ENCODE measurements at places on chromosomes 12 and 14. TPM values are rescaled to one million over a fixed set of nuclear protein-coding genes. Genes with fewer than 3 reads are reported as not detected.

GRCh38 chr12:3055704-3056467 is 21.3 kb upstream of the TSPAN9 start:
- peaks cover 15% of the 10 kb centered on the region for H3K27me3 ChIP-seq
- no peak overlapping the region for H3K27ac ChIP-seq
- H3K4me1 ChIP-seq = peaks cover 14% of the 10 kb centered on the region
- DNase-seq = no peak
- no peak overlapping the region for H3K4me3 ChIP-seq

Gene GLS2
- total RNA-seq = not detected

DNA sequence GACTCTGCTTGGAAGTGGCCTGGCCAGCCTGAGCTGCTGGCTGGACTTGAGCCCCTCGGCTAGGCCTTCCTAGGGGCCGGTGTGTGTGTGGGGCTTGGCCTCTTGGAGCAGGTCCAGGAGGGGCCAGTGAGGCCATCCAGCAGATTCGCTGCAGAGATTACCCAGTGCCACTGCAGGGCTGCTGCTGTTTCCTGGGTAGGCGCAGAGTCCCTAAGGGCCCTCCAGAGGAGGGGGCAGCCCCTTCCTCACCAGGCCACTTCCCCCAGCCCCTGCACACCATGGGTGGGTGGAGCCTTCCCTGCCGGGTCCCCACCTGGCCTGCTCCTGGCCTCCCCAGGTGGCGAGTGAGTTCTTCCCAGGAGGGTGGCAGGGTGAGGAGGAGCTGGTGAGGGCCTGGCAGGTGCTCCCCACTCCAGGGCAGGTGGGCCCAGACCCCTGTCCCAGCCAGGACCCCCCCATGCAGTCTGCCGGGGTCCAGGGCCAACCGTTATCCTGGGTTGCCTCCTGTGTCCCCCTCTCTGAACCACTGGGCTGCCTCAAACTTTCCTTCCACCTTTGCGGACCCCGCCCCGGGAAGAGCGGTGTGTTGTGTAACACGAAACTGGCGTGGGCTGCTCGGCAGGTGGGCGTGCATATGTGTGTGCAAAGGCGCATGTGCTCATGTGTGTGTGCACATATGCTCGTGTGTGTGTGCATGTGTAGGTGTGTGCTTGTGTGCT is 25.1 kb downstream of the ASPG start:
- peaks cover 4% of the 10 kb centered on the region for H3K27me3 ChIP-seq
- H3K36me3 ChIP-seq = no peaks in the 10 kb centered on the region
- no peak for DNase-seq
- no peaks in the 10 kb centered on the region for H3K4me1 ChIP-seq

- no peaks in the 10 kb centered on the region for H3K36me3 ChIP-seq
- H3K4me1 ChIP-seq = no peaks in the 10 kb centered on the region
- no peak for DNase-seq
- H3K4me3 ChIP-seq = no peak overlapping the region
- no peak overlapping the region for H3K27ac ChIP-seq
- no peaks in the 10 kb centered on the region for H3K27me3 ChIP-seq
Observed at GRCh38 chr12:39395866-39396265, 47.1 kb downstream of the KIF21A start.

GRCh38 chr12:27002141-27002540 is 12.0 kb downstream of the TM7SF3 start:
- H3K4me1 ChIP-seq = peaks cover 19% of the 10 kb centered on the region
- H3K27ac ChIP-seq = no peak overlapping the region
- H3K4me3 ChIP-seq = no peak overlapping the region
- peaks cover 14% of the 10 kb centered on the region for H3K36me3 ChIP-seq
- DNase-seq = no peak

DNA sequence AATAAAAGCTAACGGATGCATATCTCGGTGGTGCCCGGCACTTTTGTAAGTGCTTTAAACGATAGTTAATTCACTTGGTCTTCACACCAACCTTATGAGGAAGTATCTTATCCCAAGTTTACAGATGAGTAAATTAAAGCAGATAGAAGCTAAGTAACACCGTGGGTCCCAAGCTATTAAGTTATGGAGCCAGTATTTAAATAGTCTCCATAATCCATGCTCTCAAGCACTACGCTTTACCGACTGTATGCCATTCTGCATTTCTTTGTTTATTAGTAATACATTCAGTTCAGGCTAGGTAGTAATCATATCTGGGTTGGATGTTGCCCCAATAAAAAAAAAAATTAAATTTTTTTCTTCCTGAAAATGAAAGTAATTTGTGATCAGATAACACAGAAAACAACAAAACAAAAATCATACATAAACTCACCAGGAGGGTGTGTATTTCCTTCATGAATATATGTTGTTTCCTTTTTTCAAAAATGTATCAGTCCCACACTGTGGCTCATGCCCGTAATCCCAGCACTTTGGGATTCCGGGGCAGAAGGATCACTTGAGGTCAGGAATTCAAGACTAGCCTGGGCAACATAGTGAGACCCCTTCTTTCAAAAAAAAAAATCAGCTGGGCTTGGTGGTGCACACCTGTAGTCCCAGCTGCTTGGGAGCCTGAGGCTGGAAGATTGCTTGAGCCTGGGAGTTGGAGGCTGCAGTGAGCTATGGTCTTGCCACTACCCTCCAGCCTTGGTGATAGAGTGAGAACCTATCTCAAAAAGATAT is 1.4 kb upstream of the M6PR start:
- H3K27ac ChIP-seq = peak overlapping the region; percentile 93
- peaks cover 2% of the 10 kb centered on the region for H3K27me3 ChIP-seq
- peaks cover 15% of the 10 kb centered on the region for H3K36me3 ChIP-seq
- no peak for DNase-seq

Gene PDE3A
- total RNA-seq = not detected

- no peak overlapping the region for H3K4me3 ChIP-seq
- H3K27me3 ChIP-seq = peaks cover 14% of the 10 kb centered on the region
- H3K36me3 ChIP-seq = no peaks in the 10 kb centered on the region
- no peak overlapping the region for H3K27ac ChIP-seq
- peaks cover 8% of the 10 kb centered on the region for H3K4me1 ChIP-seq
- DNase-seq = no peak
Observed at GRCh38 chr12:68279227-68280054, 26.0 kb upstream of the IL22 start.

DNA sequence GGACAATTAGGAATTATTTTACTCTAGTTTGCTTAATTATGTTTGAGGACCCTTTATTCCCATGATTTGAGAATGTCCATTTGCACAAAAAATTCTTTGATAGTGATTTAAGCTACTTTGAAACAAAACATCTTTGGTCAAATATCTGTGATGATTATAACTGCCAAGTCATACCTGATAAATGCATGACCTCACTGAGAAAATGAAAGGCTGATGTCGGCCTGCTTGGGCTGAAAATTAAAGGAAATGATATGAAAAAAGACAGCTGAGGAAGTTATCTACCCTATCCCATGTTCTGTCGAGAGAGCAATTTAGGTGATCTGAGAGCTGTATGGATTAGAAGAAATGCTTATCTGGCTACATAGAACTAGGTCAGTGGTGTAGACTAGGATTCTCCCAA is 43.6 kb downstream of the ATL1 start:
- no peak for DNase-seq
- no peak overlapping the region for H3K4me3 ChIP-seq
- no peak overlapping the region for H3K27ac ChIP-seq
- peaks cover 36% of the 10 kb centered on the region for H3K4me1 ChIP-seq
- no peaks in the 10 kb centered on the region for H3K36me3 ChIP-seq

DNA sequence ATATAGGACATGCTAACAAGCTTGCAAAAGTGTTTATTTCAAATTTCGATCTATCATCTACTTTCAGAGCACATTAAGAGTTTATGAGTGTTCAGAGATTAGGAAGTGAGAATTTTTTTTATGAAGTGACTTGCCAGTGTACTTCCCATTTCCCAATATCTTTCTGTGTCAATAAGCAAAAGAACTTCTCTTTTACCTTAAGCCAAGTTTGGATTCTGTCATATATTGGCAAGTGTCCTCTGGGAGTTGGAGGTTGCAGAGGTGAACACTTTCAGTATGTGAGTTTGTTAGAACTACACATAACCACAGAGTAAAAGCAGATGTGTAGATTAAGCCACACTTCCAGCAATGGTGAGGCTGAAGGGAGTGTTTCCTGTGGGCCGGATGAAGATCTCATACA is 16.6 kb upstream of the KLRF1 start:
- H3K4me1 ChIP-seq = no peaks in the 10 kb centered on the region
- H3K27ac ChIP-seq = no peak overlapping the region
- peaks cover 7% of the 10 kb centered on the region for H3K27me3 ChIP-seq
- no peaks in the 10 kb centered on the region for H3K36me3 ChIP-seq
- no peak overlapping the region for H3K4me3 ChIP-seq

Data from HFFc6 (cell line).